ENCODE measurements at places on chromosomes 13 and 19. TPM values are rescaled to one million over a fixed set of nuclear protein-coding genes. Genes with fewer than 3 reads are reported as not detected.

- DNase-seq: no peak
Observed at GRCh38 chr19:8635422-8635821, 5.0 kb downstream of the NFILZ start.

DNA sequence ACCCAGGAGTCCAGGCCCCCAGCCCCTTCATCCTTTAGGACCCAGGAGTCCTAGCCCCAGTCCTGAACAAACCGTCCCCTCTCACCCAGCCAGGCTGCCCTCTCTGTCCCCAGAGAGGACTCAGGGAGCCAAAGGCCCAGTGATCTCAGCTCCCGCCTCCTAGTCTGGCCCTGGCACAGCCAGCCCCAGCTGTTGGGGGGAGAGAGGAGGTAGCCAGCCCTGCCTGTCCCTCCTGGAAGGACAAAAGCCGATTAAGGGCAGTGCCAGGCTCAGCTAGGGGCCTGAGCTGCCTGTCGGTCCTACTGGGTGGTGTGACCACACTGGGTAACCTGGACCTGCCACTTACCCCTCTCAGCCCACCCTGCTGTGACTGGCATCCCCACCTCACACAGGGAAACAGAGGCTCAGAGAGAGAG is 14.5 kb downstream of the LIPE start:
- DNase-seq: peak; percentile 37

The KISS1R gene
- total RNA-seq: 2.3 TPM

- DNase-seq: no peak
Observed at GRCh38 chr13:112103260-112103838, 36.4 kb downstream of the SOX1 start.

- DNase-seq: no peak
Observed at GRCh38 chr13:57865600-57866294, 234.2 kb downstream of the PCDH17 start.

The CNFN gene
- total RNA-seq: not detected

GRCh38 chr19:33290956-33291622 is 11.2 kb downstream of the CEBPA start:
- DNase-seq: no peak

The TEX101 gene
- total RNA-seq: not detected

GRCh38 chr13:113064000-113064533 is 41.5 kb upstream of the F7 start:
- DNase-seq: no peak

The BRME1 gene
- total RNA-seq: 6.8 TPM

The PRRG2 gene
- 1.2 TPM for total RNA-seq

GRCh38 chr13:72662548-72662947 is 64.9 kb downstream of the MZT1 start:
- DNase-seq: no peak

- no peak for DNase-seq
Observed at GRCh38 chr19:13817018-13817614, 21.9 kb downstream of the ZSWIM4 start.

The AP1M2 gene
- not detected for total RNA-seq

The CLC gene
- total RNA-seq: not detected

The VSTM1 gene
- total RNA-seq: not detected

GRCh38 chr13:39556866-39557265 is 46.1 kb downstream of the LHFPL6 start:
- DNase-seq: no peak

GRCh38 chr13:77833331-77833863 is 85.2 kb downstream of the EDNRB start:
- DNase-seq: no peak

The ZNF559 gene
- total RNA-seq: 14.2 TPM

- DNase-seq: peak; percentile 23
Observed at GRCh38 chr13:46176756-46177155, 5.2 kb downstream of the LCP1 start.

DNA sequence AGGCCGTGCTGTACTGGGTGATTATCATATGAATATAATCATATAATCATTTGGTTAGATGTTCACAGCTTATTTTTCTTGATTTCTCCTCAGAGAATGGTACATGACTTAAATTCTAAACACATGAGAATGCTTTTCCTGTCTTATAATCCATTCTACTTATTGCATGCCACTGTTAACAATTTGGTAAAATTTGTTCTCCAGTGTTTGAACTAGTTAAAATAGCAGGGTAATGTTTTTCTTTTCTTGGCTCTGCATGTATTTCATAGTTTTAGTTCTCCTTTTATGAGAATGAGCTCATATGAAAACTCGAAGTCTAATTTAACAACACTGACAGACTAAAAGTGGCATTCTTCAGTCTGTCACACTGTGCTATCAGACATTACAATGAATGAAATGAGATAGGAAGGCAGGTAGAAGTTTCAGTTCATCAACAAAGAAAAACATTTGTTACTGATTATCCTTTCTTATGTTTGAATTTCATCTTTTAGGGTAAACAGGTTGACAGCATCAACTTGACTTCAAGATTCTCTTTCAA is 10.2 kb downstream of the SPRYD7 start:
- DNase-seq: no peak

GRCh38 chr19:41928221-41928683 is at the start of gene ERFL:
Gene ERFL (minus strand): TSS chr19:41928449. CDS start chr19:41912919, 15,530 bp downstream.
- DNase-seq: no peak

The ZNF729 gene
- total RNA-seq: not detected

The GIPC3 gene
- total RNA-seq: 0.46 TPM

The TMED1 gene
- 15.7 TPM for total RNA-seq

GRCh38 chr13:113784645-113785024 is 25.6 kb downstream of the TMEM255B start:
- DNase-seq: no peak

The ATG4D gene
- total RNA-seq: 44.4 TPM

- no peak for DNase-seq
Observed at GRCh38 chr13:33394294-33394932, 108.9 kb upstream of the STARD13 start.

The ZNF587B gene
- 25.4 TPM for total RNA-seq

GRCh38 chr13:91955546-91956355 is 557.3 kb downstream of the GPC5 start:
- DNase-seq: no peak

DNA sequence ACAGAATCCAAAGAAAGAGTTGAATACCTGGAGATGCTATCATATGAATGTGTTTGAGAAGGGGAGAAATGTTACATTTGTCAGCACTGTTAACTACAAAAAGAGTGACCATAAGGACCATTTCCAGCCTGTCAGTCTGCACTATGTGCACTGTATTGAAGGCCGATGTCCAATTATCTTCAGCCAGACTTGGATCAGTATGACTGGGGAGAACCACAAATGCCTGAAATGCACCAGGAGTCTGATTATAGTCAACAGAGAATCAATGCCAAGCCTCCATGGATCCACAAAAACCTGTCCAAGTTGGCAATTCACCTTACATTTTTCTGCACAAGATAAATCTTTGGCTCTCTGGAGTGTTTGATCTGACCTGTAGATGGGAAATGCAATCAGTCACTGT is 697.5 kb upstream of the SGCG start:
- no peak for DNase-seq

GRCh38 chr13:90500569-90500968 is 846.9 kb upstream of the MIR17HG start:
- DNase-seq: no peak

DNA sequence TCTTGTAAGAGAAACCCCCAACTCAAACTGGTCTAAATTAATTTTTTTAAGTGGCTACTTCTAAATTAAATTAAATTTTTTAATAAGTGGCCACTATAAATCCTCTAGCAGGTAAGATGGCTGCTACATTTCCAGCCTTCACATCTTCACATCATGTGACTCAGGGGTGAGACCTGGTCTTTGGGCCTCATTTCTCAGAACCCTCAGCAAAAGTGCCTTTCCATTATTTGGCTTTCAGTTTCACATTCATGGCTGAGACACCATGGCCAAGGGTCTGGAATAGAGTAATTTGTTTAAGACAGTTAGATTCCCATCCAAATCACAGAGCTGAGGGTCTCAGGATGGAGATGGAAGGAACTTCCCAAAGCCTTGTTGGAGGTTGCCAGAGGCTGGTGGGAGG is 47.5 kb downstream of the DCT start:
- no peak for DNase-seq

GRCh38 chr13:113275387-113275786 is 21.7 kb upstream of the LAMP1 start:
- DNase-seq: peak; percentile 37

DNA sequence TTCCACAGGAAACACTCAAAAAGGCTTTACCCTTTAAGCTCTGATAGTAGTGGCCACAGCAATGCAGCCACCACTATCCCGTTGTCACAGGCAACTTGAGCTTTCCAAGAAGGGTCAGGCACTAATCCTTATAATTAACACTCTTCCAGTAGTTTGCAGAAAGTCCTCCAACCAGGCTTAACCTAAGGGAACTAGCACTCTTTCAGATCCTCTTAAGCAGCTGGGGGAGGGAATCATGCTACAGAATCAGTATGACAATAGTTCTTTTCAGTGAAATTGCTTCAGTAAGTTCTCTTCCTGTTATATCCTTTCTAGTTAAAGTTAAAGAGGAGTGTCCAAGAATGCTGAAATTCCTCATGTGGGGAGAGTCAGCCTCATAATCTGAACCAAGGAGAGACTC is 82.2 kb downstream of the TNFSF11 start:
- DNase-seq: no peak
